ENCODE measurements at places on chromosomes 3 and 15.

DNA sequence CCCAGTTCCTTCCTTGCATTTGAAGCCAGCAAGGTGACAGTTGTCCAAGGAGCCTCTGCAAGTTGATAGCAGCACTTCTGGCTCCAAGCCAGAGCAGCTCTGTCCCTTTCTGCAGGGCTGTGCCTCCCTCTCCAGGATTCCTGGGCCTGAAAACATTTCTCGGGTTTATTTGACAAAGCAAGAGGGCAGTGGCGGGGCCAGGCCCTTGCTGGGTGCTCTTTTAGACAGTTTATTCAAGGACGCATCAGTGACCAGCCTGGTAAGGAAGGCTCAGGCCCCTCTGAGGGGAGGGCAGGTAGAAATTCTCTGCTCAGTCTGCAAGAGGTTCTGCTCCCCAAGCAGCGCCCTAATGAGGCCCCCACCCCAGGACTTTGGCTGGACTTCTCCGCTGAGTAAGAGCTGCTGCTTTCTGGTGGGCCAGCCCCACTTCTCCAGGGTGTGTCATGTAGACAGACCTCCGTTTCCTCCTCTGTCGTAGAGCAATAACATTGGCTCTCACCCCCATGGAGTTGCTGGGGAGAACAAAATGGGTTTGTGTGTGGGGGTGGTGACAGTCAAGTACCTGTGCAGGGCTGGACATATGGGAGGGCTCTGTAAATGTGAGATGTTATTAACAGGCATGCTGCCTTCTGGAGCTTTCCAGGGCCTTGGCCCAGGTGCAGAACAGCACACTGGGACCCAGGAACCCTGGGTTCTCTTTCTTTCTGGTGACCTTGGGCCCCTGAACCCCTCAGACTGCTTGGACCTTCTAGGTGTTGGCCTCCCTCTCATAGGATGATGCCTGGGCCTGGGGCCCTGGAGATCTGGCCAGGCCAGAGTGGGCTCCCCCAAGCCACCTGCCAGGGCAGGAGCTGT is 146.2 kb upstream of the TLE3 start:
- DNase-seq = no peak

- DNase-seq = no peak
Observed at GRCh38 chr3:155393316-155393715, 99.8 kb upstream of the STRIT1 start.

DNA sequence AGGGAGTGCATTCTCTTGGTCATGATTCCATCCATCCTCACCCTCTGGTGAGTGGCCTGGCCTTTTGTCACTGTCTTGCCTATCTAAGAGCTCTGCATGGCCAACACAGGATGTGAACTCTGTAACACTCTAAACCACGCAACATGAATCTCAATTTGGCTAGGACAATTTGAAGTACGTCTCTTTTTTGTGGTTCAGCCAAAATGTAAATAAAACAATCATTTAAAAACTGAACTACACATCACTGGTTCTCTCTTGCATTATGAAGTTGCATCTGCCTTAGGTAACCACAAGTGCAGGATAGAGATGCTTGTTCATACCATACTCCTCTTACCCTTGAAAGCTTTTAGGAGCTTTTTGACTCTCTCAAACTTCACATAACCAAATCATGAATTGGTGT is 27.3 kb downstream of the CCR3 start:
- no peak for DNase-seq

- DNase-seq = no peak
Observed at GRCh38 chr15:79299126-79299840, 11.6 kb upstream of the TMED3 start.

- no peak for DNase-seq
Observed at GRCh38 chr3:192092388-192093005, 631.5 kb downstream of the PYDC2 start.
